ENCODE measurements at places on chromosomes 5 and 9.

GRCh38 chr5:179326122-179326927 lies 18.9 kb downstream of the ADAMTS2 start:
- no peak for DNase-seq

GRCh38 chr9:37060833-37061232 lies 26.8 kb upstream of the PAX5 start:
- no peak for DNase-seq

DNA sequence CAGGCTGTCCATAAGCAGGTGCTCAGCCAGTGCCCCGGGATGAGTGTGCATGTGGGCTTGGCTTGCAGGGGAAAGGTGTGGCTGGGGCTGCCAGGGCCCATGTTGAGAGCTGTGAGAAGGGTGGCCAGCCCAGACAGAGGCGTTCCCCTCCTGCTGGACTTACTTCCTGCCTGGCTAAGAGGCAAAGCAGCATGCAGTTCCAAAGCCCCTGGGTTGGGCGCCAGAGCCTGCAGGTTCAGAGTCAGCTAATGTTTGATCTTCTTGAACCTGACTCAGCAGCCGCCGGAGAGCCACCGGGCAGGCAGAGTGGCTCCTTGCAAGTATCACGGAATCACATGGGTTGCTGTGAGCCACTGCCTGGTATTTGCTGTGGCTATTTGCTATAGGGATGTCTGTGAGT lies 168.4 kb upstream of the MAP1B start:
- DNase-seq, result no peak

- no peak for DNase-seq
Measured at GRCh38 chr5:2187156-2187555, 304.4 kb upstream of the IRX4 start.

DNA sequence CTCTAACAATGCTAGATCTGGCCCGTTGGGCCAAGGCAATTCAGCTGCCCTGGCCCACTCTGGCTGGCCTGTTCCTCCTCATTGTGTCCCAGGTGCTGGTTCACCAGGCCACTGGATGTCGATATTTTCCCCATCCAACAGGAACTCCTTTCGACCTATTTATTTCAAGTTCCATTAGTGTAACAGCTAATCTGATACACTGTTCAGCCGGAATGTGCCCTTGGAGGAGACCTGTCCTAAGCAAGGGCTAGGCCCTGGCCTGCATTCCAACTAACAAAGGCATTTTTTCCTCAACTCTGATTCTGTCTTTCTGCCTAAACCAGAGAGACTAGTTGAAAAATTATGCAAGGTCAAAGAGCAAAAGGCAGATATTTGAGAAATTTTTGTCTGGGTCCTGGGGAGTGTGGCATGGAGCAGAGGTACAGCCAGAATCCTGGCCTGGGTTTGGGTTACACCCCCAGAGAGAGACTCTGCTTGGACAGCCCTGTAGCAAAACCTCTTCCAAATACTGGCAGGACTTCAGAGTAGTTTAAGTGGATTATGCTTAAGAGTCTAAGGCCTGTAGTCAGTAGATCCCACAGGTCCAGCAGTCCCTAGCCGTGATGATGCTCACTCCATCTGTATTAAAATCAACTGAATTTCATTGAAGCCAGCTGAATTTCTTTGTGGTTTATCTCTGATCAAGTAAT lies 36.1 kb downstream of the MARCHF11 start:
- no peak for DNase-seq

- DNase-seq, result no peak
Measured at GRCh38 chr5:154418344-154418820, 27.4 kb upstream of the SAP30L start.

GRCh38 chr9:78669591-78669990 lies 372.7 kb downstream of the PSAT1 start:
- DNase-seq, result no peak

DNA sequence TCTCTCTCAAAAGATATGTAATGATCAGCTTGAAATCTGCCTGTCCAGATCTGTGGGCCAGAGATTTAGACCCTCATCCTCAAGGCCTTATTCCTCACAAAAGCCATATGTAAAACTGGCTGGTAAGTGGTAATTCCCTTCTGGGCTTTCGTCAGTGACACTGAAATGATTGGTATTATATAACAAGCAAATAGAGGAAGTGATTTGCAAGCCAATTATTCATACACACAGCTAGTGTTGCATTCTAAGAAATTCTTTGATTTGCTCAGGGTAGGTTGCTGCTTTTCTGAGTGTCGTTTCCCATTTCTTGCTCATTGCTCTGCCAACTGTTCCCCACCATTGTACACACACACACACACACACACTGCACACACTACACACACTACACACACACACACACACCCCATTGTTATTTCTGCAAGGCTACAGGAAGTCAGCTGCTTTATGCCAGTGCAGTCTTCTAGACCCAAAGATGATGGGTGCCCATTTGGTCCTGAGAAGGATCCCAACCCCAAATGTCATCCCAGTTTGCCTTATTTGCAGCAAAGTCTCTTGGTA lies 76.8 kb downstream of the PRLR start:
- DNase-seq, result no peak

DNA sequence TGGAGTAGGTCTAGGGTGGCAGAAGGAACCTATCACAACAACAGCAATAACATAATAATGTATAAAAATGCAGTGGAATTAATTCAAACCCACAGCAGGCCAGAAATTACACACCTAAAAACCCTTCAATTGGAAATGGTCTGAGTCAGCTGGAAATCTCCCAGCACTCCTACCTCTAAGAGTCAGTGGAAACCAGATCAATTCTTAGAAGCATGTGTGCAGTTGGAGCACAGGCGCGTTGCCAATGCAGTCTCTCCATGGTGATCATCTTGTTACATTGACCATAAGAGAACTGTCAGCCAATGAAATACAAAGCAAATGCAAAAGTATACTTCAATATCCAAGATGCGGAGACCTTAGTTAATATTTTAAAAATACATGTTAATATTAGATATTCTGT lies 15.1 kb upstream of the CSNK1G3 start:
- no peak for DNase-seq

DNA sequence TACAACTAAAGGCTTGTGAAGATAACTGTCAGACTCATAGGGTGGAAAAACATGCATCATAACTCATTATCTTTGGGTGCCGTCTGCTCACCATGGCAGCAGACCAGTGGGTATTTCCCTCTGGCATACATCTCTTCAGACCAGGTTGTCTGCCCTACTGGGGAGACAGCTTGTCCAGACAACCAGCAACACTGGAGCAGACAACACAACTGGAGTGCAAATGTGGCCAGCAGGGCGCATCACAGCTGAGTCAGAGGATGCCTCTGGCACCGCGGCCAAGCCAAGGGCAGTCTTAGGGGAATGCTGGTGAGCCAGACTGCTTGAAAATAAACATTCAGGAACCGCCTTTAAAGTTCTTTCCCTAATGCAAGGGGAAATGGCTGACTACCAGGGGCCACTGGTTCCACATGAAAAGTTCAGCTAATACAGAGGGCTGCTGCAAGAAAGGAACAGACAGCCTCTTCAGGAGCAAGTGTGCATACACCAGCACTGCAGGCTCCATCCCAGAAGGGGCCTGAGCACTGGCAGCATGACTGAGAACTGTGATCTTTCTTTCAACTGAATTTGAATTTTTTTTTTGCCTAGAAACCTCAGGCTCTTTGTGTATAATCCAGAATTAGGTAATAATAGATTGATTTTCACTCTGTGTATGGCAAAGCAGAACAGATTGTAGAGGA lies 77.3 kb downstream of the MAMDC2 start:
- DNase-seq, result no peak
